ENCODE measurements at places on chromosomes 6 and 20. TPM values are rescaled to one million over a fixed set of nuclear protein-coding genes. Genes with fewer than 3 reads are reported as not detected.

The CRISP2 gene
- not detected for total RNA-seq

The PMEPA1 gene
- 4.3 TPM for total RNA-seq

The NKX2-4 gene
- not detected for total RNA-seq

The GFRAL gene
- total RNA-seq, result not detected

The GHRH gene
- not detected for total RNA-seq

The SNRPB gene
- 613 TPM for total RNA-seq

The EFCAB8 gene
- 0.40 TPM for total RNA-seq

The FOXA2 gene
- not detected for total RNA-seq

The ZKSCAN8 gene
- 10.0 TPM for total RNA-seq

The DCDC2 gene
- 0.20 TPM for total RNA-seq

Measured in activated T-cell treated with anti-CD3 and anti-CD28 coated beads, Interleukin-2, amount 50 U/mL, for 4 hours (primary cell).